Activated T-helper 1 cell treated with Interleukin-2 at 50 U/mL for 16 hours (primary cell): ENCODE measurements at places on chromosomes 12 and 14.

GRCh38 chr12:10726945-10727344 lies 3.8 kb upstream of the YBX3 start:
- DNase-seq = no peak

DNA sequence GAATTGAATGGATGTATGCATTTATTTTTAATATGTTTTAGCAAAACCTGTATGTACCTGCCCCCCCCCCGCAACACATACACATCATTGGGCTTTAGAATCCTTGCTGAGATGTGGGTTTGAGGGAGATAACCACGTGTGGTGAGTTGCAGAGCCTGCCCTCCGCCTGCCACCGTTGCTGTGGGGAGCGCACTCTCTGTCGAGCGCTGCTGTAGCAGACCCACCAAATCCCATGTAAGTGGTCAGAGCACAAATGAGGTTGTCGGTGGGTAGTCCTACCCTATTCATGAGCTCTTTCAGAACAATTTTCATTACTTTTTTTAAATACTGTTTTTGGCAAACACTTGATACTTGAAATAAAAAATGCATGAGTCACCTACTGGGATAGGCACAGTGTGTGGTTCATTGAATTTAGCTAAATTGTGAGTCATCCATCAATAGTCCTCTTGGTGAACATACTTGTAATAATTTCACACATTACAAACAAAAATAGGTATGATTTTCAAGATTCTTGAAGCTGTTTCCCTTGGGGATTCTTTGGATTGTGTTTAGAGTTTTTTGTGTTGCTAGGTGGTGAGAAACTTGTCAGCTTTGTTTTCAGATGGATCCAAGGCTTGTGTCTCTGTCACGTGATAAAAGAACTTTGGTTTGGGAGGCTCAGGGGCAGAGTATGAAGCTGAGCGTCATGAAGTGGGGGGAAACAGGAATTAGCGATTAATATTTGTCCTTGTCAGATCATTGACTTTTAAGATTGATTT lies 107.6 kb downstream of the PTCSC3 start:
- no peak for DNase-seq

- DNase-seq = no peak
Observed at GRCh38 chr14:24418492-24418873, 11.0 kb downstream of the CBLN3 start.

GRCh38 chr12:65681226-65681625 lies 143.1 kb upstream of the HMGA2 start:
- DNase-seq = no peak

GRCh38 chr14:75341620-75342019 lies 63.0 kb downstream of the FOS start:
- DNase-seq = no peak

- DNase-seq = no peak
Observed at GRCh38 chr12:43750814-43751213, 7.8 kb downstream of the PUS7L start.

DNA sequence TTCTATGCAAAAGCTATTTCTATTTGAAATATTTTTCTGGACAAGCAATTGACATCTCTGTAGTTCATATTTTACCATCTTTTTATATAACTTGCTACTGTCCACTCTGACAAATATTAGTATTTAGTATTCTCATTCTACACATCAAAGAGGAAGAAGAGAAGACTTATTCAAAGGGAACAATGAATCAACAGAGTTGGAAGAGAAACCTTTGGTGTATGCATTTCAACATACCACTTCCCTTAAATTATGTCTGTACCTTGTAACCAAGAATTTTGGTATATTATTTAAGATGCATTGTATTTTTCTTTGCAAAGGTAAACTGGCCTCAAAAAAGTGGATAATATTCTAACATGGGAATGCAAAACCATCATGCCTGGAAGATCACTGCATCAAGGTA lies 72.1 kb upstream of the DUSP6 start:
- no peak for DNase-seq

GRCh38 chr12:130281153-130281799 lies 56.4 kb upstream of the PIWIL1 start:
- DNase-seq = peak; percentile 5

- no peak for DNase-seq
Observed at GRCh38 chr12:27539191-27539631, 15.2 kb downstream of the PPFIBP1 start.

- DNase-seq = no peak
Observed at GRCh38 chr14:74085047-74085637, 386 bp downstream of the LIN52 start.

DNA sequence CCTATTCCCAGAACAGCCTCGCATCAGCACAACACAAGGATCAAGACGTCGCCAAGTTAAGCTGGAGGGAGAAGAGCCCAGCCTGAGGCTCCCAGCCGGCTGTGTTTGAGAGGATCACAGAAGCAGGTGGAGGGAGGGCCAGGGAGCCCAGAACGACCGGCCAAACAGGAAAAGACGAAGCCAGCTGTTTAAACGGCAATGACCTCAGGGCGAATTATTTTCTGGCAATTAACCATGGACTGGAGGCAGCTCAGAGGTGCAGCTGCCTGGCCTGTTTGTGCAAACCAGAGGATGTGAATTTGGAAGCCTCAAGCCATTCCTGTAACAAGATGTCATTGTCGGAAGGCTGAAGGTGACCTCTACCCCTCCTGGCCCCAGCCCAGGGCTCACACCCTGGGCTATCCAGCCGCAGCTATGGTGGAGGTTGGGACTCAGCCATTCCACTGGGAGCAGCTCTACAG lies 175.8 kb upstream of the PRMT8 start:
- no peak for DNase-seq

DNA sequence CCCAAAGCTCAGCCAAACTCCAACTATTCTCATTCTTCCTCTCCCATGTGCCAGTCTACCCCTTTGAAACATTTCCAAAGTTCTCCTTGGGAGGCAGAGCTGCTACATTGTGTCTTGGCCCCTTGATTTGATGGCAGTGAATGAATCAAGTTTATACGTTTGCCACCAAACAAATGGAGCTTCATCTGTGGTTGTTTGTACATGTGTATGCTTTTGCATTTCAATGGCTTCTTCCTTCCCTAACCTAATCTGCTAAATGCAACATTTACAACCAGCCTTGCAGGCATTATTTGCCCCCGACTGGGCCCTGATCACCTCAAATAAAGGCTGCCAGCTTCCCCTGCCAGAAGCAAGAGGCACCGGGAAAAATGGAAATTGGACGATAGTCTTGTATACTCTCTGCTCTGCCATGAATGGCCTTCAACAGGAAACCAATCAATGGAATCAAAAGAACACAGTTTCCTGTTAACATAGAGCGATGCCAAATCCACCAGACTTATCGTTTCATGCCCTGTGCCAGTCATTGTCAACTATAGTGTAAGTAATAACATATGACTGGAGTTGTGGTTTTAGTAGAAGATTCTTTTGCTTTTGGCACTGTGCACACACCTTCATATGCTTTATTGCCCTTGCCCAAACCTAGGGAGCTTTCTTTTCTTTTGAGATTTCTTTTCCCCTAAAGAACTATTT lies 97.8 kb downstream of the TMEM30B start:
- DNase-seq = no peak

- no peak for DNase-seq
Observed at GRCh38 chr14:78316786-78317185, 146.6 kb downstream of the NRXN3 start.

- no peak for DNase-seq
Observed at GRCh38 chr12:32419520-32419960, 20.2 kb downstream of the FGD4 start.

DNA sequence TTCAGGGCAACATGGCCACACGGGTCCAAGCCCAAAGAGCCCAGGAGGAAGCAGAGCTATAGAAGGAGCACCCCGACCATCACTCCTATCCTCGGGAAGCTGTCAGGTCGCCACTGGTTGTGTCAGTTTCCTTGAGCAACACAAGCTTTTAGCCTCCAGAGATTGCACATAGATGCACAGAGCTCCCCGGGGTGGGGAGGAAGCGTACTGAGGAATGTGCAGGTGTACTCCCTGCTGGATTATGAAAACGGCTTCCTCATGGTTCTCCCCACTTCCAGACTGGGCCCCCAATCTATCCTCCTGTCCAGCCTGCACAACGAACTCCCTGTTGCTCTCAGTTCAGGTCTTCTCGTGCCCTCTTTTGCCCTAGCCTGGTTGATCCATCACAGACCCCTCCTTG lies 30.3 kb upstream of the IRF2BPL start:
- DNase-seq = no peak

DNA sequence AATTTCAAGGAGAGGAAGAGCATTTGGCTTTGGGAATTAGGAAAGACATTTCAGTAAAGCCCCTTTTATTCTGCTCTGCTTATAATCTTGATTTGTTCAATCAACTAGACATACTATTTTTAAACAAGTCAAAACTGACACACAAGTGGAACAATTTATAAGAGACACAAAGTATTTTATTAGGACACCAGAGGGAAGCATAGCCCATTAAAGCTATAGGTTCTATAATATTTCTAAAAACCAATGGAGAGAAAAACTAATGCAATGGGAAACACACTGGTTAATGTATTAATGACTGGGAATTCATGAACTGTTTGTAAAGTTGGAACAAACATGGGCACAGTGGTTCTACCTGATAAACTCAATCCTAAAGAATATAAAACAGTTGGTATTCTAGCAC lies 15.3 kb upstream of the CERS5 start:
- DNase-seq = no peak

DNA sequence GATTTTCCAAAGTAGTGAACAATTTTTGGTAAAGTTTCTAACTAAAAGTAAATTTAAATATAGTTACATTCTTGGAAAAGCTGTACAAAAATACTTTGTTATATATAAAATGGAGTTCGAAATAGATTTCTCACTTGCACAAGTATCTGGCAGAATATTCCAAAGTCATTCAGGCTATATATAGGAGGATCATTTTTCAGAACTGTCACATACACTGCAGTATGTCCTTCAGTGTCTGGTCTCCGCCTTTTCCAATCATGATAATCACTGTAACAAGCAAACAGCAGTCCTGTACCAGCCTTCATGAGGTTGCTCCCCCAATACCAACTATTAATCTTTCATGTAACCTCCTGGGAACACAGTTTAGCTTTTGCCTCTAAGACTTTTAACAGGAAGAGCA lies 18.6 kb downstream of the TBK1 start:
- DNase-seq = no peak

GRCh38 chr14:69473260-69473659 lies 11.3 kb upstream of the PLEKHD1 start:
- no peak for DNase-seq

GRCh38 chr12:42802785-42803189 lies 213.2 kb upstream of the PRICKLE1 start:
- DNase-seq = no peak
